ENCODE measurements at places on chromosomes 13 and 19. TPM values are rescaled to one million over a fixed set of nuclear protein-coding genes. Genes with fewer than 3 reads are reported as not detected.

The TNNI3 gene
- not detected for total RNA-seq

The CLEC17A gene
- 0.42 TPM for total RNA-seq

The GAPDHS gene
- total RNA-seq = not detected

The ACER1 gene
- total RNA-seq = not detected

DNA sequence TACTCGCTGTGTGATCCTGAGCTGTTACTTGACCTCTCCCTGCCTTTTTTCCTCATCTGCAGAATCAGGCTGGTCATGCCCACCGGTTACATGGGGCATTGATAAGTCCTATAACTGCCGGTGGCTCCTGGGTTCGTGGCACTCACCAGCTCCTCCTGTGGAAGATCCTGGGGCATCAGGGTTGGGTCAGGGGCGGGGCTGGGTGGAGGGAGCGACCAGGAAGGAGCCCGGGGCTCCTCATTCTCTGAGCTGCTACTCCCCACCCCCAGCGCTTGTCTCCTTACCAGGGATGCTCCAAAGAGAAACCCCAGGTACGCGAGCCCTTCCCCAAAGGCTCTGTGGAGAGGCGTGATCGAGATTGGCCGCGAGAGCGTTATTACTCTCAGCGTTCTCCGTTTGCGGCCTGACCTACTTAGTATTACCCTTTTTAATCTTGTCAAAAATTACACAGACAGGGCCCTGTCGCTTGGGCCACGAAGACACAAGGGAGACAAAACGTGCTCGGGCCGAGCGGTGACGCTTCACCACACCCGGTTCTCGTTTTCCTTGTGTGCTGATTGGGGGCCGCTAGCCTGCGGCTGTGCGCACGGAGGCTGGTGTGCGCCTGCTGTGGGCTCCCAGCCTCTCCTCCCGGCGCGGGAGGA is 10.7 kb downstream of the HDGFL2 start:
- no peak for DNase-seq

DNA sequence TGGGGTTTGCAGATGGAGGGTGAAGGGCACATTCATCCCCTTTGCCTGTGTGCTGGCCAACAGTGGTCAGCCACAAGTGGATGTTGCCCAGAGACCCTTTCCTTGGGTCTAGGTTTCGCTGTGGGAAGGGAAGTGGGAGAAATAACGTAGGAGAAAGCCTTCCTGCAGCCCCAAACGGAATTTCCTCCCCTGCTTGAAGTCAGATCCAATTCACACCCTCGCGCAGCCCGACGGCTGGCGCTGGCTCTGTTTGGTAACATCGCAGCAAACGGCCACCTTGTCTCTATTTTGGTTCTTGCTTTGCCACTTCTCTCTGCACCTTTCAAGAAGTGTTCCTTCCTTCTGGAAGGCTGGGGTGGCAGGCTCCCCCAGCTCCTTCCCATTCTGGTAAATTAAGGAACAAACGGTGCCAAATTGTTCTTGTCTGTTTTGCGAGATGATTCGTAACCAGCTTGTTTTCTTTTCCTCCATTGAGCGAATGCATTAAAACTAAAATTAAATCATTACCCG is 45.4 kb downstream of the CHST8 start:
- DNase-seq = no peak

- no peak for DNase-seq
Measured at GRCh38 chr13:100350601-100351000, 238.0 kb downstream of the GGACT start.

GRCh38 chr19:46875234-46875633 is 14.4 kb downstream of the ARHGAP35 start:
- no peak for DNase-seq

DNA sequence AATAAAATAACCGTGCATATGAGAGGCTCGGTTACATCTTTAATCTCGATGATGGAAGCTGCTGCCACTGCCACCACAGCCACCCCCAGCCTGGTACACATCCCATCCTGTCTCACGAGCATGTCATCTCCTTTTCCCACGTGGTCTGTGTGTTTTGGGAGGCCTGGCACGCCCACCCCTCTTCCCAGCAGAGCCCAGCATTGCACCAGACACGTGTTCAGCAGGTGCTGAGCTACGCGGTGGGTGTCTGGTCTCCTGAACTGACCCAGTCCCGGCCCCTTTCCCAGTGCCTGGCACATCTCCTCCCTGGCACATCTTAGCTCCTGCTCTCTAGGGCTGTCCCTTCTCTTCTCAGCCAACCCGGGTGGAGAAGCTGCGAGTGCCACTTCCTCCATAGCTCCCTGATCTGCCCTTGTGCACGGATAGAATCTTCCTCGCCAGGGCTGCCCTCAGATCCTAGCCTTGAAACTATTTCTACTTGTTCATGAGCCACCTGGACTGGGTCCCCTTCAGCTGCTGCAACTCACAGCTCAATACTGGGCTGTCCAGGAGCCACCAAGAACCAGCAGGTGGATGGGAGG is 36.8 kb upstream of the ZNF536 start:
- no peak for DNase-seq

- peak; percentile 46 for DNase-seq
Measured at GRCh38 chr19:11736696-11737095, 2.0 kb downstream of the ZNF823 start.

DNA sequence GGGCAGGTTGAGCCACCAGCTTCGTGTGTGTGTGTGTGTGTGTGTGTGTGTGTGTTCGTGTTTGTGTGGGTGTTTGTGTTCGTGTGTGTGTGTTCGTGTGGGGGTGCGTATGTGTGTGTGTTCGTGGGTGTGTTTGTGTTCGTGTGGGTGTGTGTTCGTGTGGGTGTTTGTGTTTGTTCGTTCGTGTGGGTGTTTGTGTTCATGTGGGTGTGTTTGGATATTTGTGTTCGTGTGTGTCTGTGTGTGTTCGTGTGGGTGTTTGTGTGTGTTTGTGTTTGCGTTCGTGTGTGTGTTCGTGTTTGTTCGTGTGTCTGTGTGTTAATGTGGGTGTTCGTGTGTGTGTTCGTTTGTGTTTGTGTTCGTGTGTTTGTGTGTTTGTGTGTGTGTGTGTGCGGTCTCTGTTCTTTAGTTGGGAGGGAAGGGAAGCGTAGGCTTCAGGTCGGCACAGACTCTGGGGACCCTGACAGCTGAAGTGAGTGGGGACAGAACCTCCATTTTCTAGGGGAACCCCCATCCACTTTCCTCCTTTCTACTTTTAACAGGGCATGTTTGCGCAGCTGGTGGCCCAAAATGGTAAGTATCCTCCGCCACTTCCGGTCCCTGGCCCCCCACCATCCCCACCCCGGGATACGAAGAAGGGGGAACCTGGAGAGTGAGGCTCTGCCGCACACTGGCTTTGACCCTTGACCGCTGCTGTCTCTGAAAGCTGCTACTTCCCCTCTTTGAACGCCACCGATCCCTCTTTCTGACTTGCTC is 1.6 kb downstream of the TNFSF9 start:
- peak; percentile 33 for DNase-seq
